ENCODE measurements at places on chromosomes 7 and 10.

- peak; percentile 22 for DNase-seq
Measured at GRCh38 chr10:42960491-42960990, 116.3 kb upstream of the RET start.

GRCh38 chr10:111598433-111599059, 521.7 kb downstream of the ADRA2A start:
- DNase-seq = peak; percentile 32

- no peak for DNase-seq
Measured at GRCh38 chr10:4867520-4868356, 41.7 kb downstream of the AKR1E2 start.

DNA sequence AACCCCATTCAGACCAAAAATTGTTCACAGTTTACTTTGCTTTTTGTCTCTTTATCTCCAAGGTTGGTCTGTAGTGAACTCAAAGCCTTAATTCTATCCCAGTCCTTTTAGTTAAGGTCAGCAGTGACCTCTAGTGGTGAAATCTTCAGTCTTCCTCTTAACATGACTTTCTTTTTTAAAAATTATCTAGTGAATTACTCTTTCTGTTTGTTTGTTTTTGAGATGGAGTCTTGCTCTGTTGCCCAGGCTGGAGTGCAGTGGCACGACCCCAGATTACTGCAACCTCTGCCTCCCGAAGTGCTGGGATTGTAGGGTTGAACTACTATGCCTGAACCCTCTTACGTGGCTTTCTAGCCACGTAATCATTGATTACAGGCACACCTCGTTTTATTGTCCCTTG, 25.0 kb downstream of the ZNF487 start:
- peak; percentile 86 for DNase-seq

- no peak for DNase-seq
Measured at GRCh38 chr10:492836-493235, 196.6 kb downstream of the DIP2C start.

- peak; percentile 99 for DNase-seq
Measured at GRCh38 chr7:43572516-43573049, 10.3 kb upstream of the STK17A start.

DNA sequence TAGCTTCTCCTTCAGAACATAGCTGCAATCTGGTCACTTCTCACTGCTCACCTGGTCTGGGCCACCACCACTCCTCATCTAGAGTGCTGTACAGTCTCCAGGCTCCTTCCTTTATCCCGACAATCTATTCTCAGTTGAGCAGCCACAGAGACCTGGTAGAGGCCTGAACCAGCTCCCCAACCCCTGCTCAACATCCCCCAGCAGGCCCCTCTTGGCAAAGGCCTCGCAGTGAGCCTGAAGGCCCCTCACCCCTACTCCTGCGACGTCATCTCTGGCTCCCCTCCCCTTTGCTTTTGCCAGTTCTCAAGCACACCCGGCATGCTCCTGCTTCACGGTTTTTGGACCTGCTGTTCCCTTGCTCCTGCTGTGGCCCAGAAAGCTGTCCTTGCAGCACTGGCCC, 113.9 kb downstream of the ARHGAP22 start:
- DNase-seq = no peak

DNA sequence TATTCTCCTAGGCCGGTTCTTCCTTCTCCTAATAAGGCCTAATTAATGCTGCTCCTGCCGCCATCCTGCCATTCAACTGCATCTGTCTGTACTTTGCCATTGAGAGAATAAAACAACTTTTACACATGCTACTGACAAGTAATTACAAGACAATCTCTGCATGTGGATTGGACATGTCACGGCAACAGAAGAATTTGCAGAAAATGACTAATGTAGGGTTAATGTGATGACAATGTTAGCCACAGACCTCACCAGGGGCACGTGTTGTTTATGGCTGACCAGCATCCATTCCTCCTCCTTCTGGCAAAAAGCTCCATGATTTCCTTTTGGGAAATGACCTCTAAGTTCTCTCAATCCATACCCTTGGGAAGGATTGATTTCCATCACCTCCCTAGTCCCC, 58.0 kb downstream of the NEBL start:
- DNase-seq = no peak

DNA sequence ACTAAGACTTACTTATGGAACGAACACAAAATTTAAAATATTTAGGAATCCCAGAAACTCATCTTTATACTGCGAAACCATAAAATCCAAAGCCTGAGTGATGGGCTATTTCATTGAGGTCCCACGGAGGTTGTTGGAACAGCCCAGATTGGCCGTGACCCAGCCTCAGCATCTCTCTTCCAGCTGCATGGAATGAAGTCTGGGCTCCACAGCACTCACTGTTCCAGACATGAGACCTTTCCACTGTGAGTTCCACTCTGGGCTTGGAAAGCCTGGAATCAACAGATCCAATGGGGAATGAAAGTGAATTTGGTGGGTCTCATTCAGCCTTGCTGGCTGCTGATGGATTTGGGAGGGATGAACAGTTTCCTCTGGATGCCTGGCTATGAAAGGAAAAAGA, 184.9 kb downstream of the EMX2 start:
- no peak for DNase-seq

DNA sequence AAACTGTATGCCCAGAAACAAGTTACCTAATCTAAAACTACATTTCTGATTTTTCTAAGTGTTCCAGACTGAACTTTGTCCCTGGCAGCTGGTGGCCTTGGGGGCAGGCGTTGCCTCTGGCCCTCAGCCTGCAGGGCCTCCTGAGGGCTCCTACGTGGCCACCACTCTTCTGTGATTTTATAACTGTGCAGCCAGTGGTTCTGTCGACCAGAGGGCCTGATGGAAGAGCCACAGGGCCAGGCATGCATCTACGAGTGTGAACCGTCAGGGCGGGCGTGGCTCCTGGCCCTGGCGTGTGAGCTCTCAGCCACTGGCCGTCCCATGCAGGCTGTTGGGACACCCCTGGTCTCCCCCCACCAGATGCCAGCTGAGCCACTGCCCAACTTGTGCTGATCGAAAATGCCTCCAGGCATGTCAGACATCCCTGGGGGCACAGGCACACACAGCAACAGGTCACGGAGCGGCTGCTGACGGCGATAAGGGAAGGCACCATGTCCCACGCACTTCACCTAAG, 173.4 kb downstream of the ZMYND11 start:
- no peak for DNase-seq

DNA sequence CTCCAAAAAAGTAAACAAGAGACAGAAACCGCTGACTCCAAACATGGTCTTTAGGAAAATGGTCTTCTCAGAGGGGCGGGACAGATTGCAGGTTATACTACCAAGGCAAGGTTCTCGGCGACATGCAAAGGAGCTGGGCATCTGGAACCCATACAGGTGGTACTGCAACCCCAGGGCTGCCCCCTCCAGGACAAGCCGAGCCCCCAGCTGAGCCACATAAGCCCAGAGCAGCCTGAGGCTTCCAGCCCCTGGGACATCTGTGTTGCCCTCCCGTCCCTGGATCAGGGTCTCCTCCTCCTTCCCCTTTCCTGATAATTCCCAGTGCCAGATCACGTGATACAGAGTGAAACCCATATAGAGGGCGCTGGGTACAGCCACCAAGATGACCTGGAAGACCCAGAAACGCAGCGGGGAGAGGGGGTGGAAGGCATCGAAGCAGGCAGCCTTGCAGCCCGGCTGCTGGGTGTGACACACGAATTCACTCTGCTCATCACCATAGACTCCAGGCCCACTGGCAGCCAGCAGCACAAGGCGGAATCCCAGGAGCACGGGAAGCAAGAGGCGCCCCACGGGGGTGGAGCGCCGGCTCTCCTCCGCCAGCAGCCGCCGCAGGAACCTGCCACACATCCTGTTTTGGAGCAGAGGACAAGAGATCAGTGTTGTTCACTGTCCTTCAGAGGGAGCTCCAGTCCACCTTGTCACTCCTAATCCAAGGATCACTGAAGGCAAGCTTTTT, at the start of gene GJC3:
Gene GJC3 (minus strand): TSS at position 627 of the 736 bp plus-strand sequence. CDS start 0 bp downstream, at position 627.
- DNase-seq = peak; percentile 33

GRCh38 chr7:102874966-102875365, 37.8 kb upstream of the LRRC17 start:
- no peak for DNase-seq

DNA sequence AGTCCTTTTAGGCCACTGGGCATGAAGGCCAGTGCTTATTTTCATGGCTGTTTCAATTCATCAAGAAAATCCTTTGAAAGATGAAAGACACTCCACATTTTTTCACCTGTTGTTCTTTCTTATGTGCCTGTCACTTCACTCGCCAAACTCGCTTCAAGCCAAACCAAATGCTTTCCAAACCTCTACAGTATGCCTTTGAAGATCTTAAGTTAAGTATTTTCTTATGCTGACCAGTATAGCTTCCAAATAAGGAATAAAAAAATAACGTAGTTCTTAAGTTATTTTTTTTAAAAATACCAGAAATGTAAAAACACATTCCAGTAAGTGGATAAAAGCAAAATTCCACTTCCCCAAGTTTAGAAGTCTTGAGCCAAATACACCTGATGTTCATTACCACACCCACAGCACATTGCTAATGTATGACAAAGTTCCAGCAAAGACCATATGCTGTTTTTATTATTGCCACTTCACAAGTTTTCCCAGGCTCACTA, 186.1 kb downstream of the MTERF1 start:
- DNase-seq = peak; percentile 43

- DNase-seq = peak; percentile 94
Measured at GRCh38 chr7:130903358-130903974, 169.5 kb upstream of the KLF14 start.

GRCh38 chr10:1486841-1487687, 250.3 kb downstream of the ADARB2 start:
- no peak for DNase-seq

GRCh38 chr7:11343136-11343535, 369.5 kb downstream of the PHF14 start:
- no peak for DNase-seq

DNA sequence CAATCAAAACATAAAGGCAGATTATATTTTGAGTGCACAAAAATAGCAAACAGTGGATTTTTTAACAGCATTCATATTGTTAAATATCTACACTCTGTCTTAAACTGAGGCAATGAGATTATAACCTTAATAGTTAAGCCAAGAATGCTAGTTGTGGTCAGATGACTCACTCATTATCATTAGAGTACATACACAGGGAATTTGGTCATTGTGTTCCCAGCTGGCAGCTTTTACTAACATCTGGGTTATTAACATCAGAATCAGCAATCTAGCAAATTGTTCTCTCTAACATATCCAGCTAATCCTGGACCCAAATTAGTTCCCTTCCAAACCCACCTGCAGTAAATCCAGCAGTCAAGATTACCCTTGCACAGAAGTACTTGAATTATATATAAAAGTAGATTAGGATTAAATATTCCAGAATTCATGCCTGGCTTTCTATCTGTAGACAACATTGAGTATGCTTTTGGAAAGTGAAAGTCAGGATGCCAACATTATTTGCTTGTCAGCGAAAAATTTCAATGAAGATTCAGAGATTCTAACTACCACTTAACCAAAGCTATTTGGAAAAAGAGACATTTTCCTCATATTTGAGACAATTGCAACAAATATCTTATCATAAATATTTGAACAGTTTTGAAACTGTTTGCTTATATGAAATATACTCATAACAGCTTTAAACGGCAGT, 1035.6 kb upstream of the PHF14 start:
- peak; percentile 79 for DNase-seq

DNA sequence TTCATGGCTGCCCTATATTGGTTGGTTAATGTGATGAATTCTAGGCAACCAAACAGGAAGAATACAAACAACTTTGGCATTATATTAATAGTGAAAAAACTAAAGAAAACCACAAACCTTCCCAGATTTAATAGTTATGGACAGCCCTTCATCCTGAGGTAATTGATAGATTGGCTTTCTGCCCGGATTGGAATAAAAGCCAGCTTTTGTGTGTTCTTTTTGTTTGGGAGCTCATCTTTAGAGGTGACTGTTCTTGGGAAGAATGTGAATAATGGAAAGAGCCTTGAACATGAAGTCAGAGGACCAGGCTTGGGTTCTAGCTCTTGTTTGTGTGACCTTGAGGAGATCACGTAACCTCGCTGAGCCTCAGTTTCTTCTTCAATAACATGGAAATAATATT, 92.3 kb downstream of the VTI1A start:
- no peak for DNase-seq

DNA sequence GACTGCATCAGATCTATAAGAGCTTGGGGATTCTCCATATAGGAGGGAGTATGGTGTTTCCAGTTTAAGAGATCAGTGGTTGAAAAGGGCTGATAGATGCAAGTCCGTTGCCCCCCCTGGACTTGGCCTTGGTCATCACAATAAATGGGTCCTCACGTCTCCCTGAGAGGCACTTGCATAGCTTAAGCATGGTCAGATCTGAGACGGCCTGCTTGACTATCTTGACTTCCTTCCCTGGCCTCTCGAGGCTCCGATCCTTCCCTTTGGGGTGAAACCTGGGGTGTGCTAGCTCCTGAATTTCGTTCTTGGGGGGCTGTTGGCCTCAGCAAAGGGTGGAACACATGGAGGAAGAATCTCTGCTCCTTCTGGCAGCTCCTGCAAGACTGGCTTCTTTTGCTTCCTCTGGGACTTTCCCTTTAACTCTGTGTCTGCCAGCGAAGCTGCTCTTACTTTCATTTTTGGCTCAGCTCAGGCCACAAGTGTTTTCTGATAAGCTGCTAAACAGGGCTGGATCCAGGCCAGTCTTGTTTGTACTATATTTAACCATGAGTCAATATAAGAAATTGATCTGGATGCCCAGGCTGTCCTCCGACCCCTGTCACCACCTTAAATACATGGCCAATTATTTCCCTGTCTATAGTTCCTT, 11.2 kb upstream of the ZNF485 start:
- peak; percentile 24 for DNase-seq

- peak; percentile 51 for DNase-seq
Measured at GRCh38 chr10:30747633-30748032, 118.1 kb upstream of the LYZL2 start.

DNA sequence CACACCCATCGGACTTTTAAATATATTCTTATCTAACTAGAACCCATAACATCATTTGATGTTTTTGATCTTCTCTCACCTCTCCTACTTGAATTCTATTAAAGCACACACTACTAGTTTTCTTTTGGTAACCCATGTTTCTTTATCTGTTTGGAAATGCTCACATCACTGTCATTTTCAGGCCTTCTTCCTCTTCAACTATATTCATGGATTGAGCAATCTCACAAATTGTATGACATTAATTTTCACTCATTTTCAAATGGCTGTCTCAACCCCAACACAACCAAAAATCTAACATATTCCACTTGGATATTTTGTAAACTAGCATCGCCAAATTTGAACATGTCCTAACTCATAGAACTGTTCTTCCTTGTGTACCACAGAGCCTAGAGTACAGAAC, 488.0 kb upstream of the SEMA3A start:
- no peak for DNase-seq

DNA sequence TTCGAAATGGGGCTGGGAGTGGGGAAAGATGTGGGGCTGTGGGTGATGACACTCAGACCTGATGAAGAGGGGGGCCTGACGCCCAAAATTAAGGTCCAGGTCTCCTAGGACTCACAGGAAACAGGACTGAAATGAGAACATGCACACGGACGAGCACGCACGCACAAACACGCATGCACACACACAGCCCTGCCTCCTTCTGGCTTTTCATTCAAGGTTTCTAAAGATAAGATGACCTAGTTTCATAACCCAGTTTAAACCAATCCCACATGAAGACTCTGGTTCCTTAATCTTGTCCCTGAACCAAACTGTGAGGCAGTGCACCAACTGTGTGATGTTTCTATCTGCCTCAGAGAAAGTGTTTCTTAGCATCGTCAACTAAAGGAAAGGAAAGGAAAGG, 162.0 kb downstream of the DGKI start:
- DNase-seq = no peak

All from astrocyte of the spinal cord (primary cell).